SK-N-DZ (cell line): ENCODE measurements at places on chromosomes 12 and 14.

DNA sequence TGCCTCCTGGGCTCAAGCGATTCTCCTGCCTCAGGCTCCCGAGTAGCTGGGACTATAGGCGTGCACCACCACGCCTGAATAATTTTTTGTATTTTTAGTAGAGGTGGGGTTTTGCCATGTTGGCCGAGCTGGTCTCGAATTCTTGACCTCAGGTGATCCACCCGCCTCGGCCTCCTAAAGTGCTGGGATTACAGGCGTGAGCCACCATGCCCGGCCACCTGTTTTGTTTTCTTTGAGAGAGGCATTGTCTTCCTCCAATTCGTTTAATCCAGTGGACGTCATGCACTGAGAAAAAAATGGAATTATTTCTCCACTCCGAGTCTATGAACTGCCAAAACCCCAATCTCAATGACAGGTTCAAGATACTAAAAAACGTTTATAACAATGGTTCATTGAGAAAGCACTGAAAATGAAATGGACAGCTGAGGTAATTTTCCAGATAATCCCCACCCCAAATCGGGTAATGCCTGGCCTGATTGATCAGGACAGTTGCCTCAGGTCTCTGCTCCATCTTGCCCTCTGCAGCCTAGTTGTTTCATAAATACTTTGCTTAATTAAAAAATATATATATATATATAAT lies 132.7 kb upstream of the PARP11 start:
- DNase-seq, result no peak

GRCh38 chr14:92500491-92500941 lies 13.1 kb upstream of the RIN3 start:
- no peak for DNase-seq

DNA sequence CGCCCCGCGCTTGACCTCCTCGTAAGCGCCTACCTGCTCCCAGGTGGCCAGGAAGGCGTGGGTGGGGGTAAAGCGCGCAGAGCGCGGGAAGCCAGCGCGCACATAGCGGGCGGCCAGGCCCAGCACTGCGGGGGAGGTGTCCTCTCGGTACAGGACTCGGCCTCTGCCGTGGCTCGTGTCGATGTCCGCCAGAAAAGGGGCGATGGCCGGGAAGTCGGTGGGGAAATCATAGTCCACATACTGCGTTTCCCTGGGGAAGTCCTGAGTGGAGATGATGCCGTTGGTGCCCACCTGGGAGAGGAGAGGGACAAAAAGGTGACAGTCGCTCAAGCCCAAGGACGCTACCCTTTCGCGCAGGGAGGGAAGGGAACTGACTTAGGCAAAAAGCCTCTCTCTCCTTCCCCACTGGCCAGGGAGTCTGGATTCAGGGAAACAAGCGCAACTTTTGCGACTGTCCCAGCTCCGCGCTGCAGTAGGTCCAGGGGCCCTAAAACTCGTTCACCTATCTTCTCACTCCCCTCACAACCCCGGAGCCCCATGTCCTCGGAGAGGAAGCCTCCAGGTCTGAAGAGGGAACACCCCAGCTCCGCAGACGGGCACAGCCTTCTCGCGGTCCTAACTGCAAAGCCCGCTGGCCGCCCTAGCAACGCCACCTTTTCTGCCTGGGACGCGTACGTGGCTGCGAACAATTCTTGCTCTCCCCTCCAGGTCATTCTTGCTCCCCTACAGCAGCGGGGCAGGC lies 815 bp downstream of the NID2 start:
- DNase-seq, result no peak

DNA sequence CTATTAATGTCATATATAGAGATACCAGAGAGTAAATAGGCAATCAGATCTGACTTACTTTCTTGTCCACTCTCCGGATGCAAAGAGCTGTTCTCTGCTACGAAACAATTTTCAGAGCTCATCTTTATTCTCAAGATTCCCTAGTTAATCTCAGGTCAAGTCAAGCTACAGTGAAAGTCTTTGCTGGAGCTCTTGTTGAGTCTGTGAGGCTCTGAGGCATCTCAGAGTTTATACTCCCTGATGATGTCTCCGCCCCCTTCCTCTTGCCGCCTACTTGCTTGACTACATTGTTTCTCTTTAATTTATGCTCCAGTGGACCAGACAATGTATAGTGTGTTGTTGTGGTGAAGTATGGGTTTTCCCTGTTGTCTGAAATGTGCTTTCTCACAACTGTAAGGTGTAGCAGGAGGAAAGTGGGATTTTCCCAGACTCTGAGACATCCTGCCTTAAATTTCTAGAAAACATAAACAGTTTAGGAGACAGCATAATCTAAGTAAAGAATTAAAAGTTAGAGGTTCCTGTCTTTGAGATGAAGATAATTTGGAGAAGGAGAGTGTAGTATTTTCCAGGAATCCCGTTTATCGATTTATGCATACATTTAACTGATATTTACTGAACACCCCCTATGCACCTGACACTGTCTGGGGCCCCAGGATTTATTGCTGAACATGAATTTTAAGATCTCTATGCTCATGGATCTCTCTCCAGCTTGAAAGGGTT lies at the start of gene CD69:
CD69 (minus strand) TSS at position 203 of the 720 bp plus-strand sequence; CDS start at position 122, 81 bp downstream.
- no peak for DNase-seq

- DNase-seq, result no peak
Observed at GRCh38 chr12:79546466-79547043, 144.2 kb downstream of the PAWR start.

- no peak for DNase-seq
Observed at GRCh38 chr14:91129261-91129660, 15.4 kb downstream of the DGLUCY start.

DNA sequence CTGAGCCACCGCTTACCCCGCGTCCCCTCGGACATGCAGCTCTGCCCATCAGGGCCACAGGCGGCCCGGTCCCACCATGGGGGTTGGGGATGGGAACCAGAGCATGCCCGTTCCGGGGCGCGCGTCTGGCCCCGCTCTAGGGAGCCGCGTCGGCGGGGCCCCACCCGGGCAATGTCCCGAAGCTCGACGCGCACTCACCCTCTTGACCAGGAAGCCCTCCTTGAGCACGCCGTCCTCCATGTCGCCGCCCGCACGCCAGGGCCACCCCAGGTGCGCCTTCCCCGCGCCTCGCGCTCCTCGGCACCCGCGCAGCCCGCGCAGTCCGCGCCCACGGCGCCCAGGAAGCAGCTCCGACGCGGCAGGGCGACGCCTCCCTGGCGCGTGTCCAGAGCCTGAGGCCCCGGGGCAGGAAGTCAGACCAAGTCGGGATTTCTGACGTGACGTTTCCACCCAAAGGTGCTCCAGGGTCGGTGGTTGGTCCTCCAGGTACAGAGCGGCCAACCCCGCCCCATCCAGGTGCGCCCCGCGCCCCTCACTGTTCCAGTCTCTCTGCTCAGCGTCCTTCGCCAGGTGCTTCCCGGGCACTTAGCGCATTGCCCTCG lies at the start of gene PLEK2:
PLEK2 (minus strand) TSS at position 346 of the 602 bp plus-strand sequence; CDS start at position 240, 106 bp downstream.
- DNase-seq, result no peak

DNA sequence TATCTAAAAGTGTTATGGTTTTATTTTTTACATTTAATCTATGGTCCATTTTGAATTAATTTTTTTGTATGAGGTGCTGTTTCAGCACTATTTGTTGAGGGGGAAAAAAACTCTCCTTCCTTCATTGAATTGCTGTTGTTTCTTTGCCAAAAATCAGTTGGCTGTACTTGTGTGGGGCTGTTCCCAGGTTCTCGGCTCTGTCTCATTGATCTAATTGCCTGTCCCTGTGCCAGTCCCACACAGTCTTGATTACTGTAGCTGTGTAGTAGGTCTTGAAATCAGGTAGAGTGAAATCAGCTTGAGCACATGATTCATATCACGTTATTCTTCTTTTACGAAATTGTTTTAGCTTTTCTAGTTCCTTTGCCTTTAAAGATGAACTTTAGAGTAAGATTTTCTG lies 109.7 kb downstream of the ADGRD1 start:
- no peak for DNase-seq

DNA sequence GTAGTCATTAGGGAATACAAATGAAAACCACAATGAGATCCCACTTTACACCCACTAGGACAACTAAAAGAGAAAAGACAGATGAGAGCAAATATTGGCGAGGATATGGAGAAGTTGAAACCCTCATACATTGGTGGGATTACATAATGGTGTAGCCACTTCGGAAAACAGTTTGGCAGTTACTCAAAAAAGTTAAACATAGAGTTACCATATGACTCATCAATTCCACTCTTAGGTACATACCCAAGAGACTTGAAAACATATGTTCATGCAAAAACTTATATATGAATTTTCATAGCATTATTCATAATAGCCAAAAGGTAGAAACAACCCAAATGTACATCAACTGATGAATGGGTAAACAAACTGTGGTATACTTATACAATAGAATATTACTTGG lies 27.1 kb downstream of the ALDH1L2 start:
- DNase-seq, result no peak

- DNase-seq, result no peak
Observed at GRCh38 chr14:50804181-50804721, 26.7 kb downstream of the NIN start.

DNA sequence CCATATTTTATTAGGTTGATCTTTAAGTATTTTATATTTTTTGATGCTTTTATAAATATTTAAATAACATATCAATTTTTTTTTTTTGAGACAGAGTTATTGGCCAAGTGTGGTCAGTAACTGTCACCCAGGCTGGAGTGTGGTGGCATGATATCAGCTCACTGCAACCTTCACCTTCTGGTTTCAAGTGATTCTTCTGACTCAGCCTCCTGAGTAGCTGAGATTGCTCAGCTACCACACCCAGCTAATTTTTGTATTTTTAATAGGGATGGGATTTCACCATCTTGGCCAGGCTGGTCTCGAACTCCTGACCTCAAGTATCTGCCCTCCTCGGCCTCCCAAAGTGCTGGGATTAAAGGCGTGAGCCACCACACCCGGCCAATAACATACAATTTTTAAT lies 71.1 kb downstream of the FUT8 start:
- no peak for DNase-seq

GRCh38 chr12:46468160-46468559 lies 95.6 kb upstream of the SLC38A2 start:
- no peak for DNase-seq

- DNase-seq, result no peak
Observed at GRCh38 chr14:29649170-29649569, 278.5 kb downstream of the PRKD1 start.

DNA sequence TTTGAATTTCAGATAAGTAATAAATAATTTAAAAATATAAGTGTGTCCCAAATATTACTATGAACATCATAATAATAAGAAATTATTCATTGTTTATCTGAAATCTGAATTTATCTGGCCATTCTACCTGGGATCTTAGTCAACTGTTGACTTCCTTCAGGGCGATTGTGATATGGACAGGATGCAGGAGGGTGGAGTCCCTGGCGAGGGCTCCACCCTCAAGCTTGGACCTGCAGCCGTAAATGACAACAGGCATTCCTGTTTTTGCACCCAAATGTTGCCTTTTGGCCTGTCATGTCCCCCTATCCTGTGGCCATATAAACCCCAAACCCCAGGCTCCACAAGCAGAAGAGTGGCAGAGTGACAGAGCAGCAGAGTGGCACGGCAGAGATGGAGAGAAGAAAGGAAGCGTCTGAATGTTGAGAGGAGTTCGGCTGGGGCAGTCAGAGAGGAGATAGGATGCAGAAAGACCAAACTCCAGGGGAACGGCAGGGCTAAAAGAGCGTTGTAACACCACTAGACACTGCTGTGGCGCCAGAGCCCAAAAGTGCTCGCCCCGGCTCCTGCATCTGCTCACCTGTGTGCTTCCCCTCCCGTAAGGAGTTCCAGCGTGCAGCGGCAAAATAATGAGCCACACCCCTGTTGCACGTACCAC lies 39.4 kb upstream of the FUT8 start:
- DNase-seq, result no peak

GRCh38 chr14:77004711-77005460 lies 23.6 kb downstream of the IRF2BPL start:
- DNase-seq, result no peak

- DNase-seq, result peak; percentile 67
Observed at GRCh38 chr12:8914716-8915526, 612 bp downstream of the PHC1 start.

DNA sequence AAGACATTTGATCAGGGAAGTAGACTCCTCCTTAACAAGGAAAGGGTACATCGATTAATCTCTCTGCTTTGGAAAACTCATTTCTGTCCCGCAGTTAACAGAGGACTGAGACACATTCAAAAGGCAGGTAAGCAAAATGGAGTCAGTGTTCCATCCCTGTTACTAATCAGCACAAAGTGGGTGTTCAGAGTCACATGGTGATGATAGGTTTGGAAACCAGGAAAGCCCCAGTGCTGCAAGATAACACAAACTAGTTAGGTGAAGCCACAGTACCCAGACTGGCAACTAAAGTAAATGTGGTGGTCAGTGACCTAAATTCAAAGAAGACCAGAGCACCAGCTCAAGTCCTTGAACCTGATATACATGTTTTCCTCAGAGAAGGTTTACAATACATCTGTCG lies 1.8 kb downstream of the OR4K17 start:
- no peak for DNase-seq

- DNase-seq, result no peak
Observed at GRCh38 chr12:124852911-124853427, 10.7 kb downstream of the SCARB1 start.

- DNase-seq, result no peak
Observed at GRCh38 chr12:42706321-42706720, 116.8 kb upstream of the PRICKLE1 start.

GRCh38 chr12:47775100-47775911 lies 2.3 kb downstream of the SLC48A1 start:
- no peak for DNase-seq

DNA sequence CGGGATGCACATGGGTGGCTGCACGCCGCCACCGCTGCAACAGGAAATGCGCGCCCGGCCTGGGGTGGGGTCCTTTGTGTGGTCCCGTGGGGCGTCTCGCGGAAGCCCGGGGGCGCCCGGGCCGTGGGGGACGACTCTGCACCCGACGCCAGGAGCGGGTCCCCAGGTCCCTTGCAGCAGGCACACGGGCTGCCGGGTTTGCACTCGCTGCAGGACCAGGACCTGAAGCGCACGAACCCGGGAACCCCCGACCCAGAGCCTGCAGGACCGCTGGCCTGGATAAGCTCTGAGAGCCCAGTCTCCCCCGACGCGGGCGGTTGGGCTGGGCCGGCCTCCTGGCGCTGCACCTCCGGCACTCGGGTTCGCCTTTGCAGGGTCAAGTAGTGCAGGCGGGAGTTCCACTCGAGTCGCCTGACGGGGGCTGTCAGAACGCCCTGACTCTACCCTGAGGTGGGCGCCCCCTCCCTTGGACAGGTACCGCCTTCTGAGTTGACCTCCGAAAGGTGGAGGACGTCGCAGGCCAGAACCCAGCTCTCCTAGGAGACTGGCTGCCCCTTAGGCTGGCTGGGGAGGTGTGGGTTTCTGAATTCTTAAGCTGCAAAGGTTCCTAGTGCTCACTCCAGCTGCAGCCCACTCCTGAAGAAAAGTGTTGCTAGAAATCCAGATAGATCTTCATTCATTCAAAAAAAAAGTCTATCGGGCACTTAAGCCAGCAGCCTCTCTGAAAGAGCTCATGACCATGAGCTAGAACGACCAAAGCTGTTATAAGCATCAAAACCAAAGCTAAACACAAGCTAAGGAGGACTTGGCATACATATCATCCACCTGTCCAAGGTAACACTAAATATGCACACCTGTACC lies 68.0 kb downstream of the RNF34 start:
- DNase-seq, result no peak

- peak; percentile 73 for DNase-seq
Observed at GRCh38 chr14:21070610-21071224, 613 bp downstream of the ARHGEF40 start.

GRCh38 chr12:104764225-104765091 lies 193.6 kb downstream of the SLC41A2 start:
- DNase-seq, result no peak
